Left lung (tissue), 14 donors: ENCODE measurements at places on chromosomes 12 and 14. TPM values are rescaled to one million over a fixed set of nuclear protein-coding genes. Genes with fewer than 3 reads are reported as not detected.

DNA sequence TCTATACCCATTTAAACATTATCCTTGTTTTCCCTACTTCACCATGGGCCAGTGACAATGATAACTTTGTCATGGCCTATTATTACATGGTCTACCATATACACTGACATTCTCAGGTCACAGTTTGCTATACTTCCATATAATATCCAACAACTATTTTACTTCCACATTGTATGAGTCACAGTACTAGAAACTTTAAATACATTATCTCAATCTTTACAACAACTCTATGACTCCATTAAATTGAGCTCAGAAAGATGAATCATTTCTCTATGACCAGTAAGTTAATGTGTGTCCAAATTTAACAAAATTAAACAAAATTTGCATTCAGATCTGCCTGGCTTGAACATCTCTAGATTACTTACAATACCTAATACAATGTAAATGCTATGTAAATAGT lies 93.9 kb downstream of the PLEKHG7 start:
- DNase-seq: no peak

- no peak for DNase-seq
Observed at GRCh38 chr12:1350934-1351240, 243.5 kb downstream of the FBXL14 start.

- DNase-seq: no peak
Observed at GRCh38 chr14:63468294-63468693, 74.9 kb downstream of the PPP2R5E start.

DNA sequence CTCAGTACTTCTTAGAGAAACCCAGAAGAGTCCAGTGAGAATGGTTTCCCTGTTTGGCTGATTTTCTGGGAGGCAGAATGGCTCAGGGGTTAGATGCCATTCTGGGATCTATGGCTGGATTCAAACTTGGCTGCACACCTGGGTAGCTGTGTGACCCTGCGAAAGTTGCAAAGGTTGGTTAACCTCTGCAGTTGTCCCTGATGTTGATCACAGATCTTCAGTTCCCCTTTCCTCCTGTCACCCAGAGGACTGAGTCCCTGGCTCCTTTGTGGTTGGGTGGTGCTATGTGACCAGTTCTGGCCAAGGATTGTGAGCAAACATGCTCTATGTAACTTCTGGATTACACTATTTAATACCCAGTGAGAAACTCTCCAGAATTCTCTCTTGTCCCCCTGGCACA lies 418.0 kb downstream of the RGS6 start:
- DNase-seq: no peak

Gene NKX2-1
- polyA plus RNA-seq: 157 TPM

- no peak for DNase-seq
Observed at GRCh38 chr14:95889236-95889979, 12.8 kb downstream of the TUNAR start.

Gene IL31
- not detected for polyA plus RNA-seq

GRCh38 chr12:121392325-121392716 lies 7.6 kb upstream of the RNF34 start:
- DNase-seq: no peak

- DNase-seq: no peak
Observed at GRCh38 chr14:54597795-54598443, 31.0 kb downstream of the SAMD4A start.

Gene PIK3C2G
- 16.4 TPM for polyA plus RNA-seq

GRCh38 chr12:16163901-16164300 lies 113.6 kb downstream of the SLC15A5 start:
- no peak for DNase-seq

DNA sequence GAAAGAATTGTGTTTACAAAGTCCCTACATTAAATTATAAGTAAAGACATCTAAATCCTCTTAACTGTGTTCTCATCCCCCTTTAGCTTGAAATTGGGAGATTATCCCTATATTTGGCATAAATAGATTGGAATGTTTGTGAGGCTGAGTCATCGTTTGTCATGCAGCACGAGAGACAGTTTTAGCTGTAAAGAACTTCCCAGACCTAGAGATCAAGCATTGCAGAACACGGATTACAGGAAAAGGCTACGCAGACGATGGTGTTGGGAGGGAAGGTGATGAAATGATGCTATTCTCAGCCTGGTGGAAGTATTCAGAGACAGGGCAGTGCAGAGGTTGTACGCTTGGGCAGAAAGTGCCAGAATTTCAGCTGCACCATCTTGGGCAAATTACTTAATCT lies 93.8 kb downstream of the PTPRB start:
- DNase-seq: no peak

DNA sequence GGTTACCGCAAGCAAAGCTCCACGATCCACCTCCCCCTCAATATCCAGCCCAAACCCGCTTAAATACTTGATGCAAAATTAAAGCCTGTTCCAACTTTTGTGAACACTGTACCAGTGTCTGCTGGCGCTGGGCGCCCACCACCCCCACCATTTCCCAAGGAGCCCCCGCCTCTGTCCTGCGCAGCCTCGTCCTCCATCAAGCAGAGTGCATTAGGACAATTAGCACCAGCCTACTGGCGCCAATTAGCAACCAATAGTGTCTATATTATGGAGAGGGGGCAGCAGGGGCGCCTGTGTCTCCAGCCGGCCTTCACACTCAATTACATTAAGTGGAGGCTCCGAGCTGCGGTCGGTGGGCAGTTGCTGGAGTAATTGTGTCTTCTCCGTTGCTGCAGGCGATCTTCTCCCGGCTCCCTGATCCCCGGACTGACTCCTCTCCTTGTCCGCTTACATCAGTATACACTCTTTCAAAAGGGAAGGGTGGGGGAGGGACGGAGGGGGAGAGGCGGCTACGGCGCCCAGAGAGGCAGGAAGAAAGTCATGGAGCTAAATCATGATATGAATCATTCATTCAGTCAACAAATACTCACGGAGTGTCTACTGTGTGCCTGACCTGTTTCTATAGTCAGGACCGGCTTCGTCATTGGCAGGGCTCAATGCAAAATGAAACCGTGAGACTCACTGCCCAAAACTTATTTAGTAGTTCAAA lies 707.3 kb downstream of the MED13L start:
- no peak for DNase-seq

Gene EFS
- 47.0 TPM for polyA plus RNA-seq

- no peak for DNase-seq
Observed at GRCh38 chr12:22234561-22234960, 99.9 kb downstream of the ST8SIA1 start.

GRCh38 chr14:50383618-50384225 lies 13.0 kb downstream of the CDKL1 start:
- DNase-seq: no peak

DNA sequence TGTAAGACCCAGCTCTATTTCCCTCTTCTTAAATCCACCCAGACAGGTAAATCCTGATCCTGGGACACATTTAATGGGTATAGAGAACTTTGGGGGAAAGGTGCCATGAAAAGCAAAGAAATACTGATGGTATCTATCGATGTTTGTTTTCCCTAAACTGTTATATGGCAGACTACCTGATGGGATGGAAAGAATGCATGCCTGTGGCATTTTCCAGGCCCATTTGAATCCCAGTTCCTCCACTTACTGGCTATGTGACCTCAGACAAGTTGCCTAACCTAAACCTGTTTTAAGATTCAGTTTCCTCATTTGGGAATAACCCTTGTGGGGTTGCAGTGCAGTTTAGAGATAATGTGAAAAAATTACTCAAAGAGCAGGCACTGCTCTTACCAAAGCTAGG lies 404.5 kb downstream of the FUT8 start:
- DNase-seq: no peak

Gene TOX4
- 69.1 TPM for polyA plus RNA-seq

GRCh38 chr12:42382013-42382696 lies 56.2 kb downstream of the PPHLN1 start:
- DNase-seq: no peak

- DNase-seq: no peak
Observed at GRCh38 chr14:71166180-71166837, 259.1 kb downstream of the PCNX1 start.

GRCh38 chr14:83712418-83713129 lies 1817.4 kb upstream of the FLRT2 start:
- DNase-seq: no peak

GRCh38 chr14:36827861-36828260 lies 166.2 kb downstream of the PAX9 start:
- DNase-seq: no peak

DNA sequence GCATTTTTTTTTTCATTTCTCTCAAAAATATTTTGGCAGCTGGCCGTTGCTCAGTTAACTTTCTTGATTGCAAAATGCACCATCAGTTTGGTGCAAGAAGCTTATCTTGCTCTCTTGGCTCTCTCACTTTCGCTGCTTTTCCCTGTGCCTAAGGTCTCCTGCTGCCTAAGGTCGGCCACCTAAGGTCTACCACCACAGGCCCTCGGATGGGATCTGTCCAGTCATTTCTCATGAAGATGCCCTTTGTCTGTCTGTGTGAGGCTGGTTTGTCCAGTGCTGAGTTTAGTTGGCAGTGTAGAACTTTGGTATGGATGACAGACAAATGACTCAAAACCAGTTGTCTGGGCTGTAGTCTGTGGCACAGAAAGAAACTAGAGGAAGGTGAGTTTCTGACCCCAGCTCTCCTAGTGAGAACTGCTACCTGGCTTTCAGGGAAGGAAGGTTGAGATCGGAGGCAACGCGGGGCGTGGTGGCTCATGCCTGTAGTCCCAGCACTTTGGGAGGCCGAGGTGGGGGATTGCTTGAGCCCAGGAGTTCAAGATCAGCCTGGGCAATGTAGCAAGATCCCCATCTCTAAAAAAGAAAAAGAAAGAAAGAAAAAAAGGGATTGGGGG lies 2.6 kb downstream of the MLXIP start:
- peak; percentile 50 for DNase-seq

DNA sequence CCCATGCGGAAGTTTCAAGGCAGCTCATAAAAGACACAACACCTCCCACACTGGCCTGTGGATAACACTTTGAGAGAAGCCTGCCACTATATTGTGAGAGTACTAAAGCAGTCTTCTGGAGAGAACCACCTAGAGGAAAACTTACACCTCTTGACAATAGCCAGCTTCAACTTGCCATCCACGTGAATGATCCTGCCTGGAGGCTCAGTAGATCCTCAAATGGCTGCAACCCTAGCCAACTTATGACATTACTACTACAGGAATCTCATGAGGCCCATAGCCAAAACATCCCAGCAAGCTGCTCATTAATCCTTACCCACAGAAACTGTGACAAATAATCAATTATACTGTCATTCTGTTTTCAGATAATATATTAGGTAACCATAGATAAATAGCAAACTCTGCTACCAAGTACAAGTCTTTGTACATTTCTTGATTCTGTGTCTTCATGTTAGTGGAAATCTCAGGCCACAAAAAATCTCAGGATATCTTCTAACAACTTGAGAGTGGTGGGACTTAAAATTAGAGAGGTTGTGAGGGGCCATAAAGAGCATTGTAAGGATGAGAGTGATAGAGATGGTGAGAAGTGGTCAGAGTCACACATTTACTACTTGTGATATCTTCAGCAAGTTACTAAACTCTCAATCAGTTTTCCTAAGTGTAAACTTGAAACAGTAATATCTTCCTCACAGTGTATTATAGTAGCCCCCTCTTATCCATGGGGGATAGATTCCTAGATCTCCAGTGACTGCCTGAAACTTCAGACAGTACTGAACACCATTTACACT lies 368.0 kb downstream of the C12orf50 start:
- DNase-seq: no peak

DNA sequence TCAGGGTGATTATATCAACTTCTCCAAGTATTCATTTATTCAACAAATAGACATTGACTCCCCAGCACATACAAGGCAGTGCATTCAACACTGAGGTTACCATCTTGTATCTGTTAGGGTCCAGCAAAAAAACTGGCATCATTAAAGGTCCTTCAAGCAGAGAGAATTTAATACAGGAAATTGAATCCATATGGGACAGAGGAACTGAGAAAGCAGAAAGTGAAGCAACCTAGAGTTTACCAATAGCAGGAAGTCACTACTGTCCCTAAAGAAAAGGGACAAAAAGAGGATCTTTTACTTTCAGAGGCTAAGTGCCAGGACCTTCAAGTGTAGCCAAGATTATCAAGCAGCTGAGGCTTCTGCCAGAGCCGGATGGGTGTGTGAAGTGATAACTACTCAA lies 237.8 kb upstream of the TBX3 start:
- DNase-seq: no peak

GRCh38 chr14:38727731-38728130 lies 375.3 kb downstream of the SEC23A start:
- DNase-seq: no peak

GRCh38 chr14:68824517-68825347 lies 31.9 kb upstream of the ZFP36L1 start:
- no peak for DNase-seq

Gene MED13L
- polyA plus RNA-seq: 95.4 TPM

Gene SLCO1B1
- not detected for polyA plus RNA-seq

Gene TESPA1
- polyA plus RNA-seq: 0.73 TPM

DNA sequence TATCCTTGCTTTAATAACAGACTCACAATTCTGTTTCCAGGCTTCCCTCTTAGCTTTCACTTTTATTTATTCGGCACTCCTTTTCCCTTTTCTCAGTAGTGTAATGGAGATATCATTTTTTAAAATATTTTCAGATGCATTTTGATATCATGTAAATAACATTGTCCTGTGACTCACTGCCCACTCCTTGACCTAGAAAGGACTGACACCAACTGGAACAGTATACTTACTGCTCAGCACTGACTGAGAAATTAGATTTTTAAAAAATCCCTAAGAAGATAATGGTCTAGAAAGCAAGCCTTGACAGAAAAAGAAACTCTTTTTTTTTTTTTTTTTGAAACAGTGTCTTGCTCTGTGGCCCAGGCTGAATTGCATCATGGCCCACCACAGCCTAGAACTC lies 118.0 kb upstream of the FSCB start:
- no peak for DNase-seq

DNA sequence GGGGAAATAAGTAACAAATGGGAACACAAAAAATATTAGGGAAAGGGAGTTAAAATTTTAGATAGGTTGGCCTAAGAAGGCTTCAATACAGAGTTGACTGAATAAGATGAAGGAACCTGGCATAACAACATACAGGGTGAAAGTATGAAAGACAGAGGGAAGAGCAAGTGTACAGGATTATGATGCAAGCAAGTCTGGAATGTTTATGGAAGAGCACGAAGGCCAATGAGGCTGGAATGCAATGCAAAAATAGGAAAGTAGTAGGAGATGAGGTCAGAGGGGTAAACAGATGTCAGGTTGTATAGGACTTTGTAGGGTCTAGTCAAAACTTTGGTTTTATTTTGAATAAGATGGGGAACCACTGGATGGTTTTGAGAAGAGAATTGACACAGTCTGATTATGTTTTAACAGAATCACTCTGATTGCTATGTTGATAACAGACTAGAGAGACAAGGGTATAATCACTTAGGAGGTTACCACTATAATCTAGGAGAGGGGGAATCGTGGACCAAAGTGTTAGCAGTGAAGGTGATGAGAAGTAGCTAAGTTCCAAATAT lies 96.8 kb downstream of the OSBPL8 start:
- DNase-seq: no peak

GRCh38 chr12:131639270-131639940 lies 71.5 kb upstream of the SFSWAP start:
- DNase-seq: no peak

DNA sequence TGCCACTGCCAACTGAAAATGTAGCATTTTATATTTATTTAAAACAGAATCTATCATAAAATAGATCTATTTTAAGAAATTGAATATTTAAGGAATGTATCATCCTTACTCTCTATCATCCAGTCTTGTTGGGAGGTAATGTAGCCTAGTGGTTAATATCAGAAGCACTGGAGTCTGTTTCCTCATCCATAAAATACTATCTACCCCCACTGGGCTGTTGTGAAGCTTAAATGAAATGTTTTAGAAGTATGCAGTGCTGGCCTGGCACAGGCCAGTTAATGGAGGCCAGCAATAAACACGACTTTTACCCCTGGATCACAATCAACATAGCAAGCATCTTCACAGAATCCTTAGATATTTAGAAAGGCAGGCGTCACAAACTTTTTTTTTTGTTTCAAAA lies 188.0 kb downstream of the CAND1 start:
- no peak for DNase-seq
